ENCODE measurements at places on chromosomes 7 and 10.

DNA sequence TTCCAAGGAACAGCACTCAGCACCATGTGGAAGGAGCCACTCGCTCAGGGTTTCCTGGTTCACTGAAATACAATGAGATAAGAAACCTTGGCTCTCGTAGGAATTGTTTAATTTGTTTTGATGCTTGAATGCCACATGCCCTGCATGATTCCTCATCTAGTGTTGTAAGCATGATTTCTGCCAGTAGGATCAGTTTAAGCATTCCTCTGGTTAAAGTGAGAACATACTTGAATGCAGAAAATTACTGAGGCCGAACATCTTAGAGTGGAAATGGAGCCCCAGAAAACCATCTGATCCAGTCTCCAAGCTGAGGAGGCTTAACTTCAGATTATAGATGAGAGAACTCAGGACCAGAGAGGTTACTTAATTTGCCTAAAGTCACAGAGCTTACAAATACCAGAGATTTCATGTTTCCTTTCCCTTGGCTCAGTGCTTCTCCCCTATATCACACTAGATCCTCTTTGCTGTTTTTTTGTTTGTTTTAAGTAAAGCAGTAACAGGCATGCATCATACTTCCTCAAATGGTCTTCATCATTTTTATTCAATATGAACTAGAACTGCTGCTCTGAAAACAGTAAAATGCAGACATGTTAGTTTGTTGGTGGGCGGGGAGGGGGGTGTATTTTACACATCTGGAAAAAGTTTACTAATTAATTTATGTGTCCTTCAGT lies 125.1 kb downstream of the ADAM12 start:
- no peak for DNase-seq

- no peak for DNase-seq
Observed at GRCh38 chr7:376306-377079, 86.5 kb downstream of the FOXL3 start.

GRCh38 chr7:142401951-142402350 lies 144.1 kb upstream of the PRSS58 start:
- no peak for DNase-seq

DNA sequence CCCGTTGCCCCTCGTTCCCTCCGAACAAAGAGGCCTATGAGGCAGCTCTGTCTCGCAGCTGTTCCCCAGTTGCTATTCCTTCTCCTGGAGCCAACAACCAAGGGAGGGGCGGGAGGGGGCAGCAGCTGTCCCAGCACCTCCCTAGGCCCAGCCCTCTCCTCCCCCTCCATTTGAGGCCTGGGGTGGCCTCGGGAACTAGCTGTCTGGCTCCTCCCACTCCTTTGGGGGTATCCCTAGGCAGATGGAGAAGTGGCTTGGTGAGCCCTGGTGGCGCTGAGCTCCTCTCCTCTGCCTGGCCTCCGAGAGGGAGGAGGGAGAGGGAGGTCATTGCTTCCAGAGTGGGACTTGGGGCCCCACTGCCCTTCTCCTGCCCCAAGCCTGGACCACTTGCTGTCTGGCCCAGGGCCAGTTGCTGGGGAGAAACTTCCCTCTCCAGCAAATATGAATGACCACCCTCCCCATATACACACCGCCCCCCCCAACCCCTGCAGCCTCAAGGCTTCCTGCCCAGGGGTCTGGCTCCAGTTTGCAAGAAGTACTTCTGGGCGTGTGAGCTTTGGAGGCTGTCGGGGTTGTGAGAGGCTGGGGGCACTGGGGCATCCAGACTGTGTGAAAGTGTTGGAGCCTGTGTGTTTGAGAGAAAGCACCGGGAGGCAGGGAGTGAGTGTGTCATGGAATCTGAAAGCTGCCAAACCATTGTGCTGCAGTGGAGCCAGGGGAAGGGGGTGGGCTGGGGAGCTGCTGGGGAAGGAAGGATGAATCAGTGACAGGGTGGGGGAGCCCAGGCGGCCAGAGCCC lies 3.1 kb downstream of the FLNC start:
- DNase-seq: no peak

DNA sequence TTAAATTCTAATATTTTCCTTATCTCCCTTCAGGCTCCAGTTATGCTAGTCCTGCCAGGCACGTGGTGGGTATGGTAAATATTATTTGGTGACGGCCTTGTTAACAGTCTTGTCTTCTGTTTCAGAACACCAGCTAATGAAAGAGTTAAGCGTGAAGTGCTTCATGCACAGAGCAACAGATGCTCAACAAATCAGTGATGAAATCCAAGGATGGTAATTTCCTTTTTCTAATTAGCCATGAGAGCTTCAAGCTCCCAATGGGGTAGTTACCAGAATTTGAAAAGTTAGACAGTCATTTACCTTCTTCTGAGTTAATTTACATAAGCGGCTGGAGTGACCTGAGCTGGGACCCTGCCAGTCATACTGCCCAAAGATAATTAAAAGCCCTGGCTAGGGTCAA lies 1.9 kb upstream of the OTUD1 start:
- DNase-seq: no peak

DNA sequence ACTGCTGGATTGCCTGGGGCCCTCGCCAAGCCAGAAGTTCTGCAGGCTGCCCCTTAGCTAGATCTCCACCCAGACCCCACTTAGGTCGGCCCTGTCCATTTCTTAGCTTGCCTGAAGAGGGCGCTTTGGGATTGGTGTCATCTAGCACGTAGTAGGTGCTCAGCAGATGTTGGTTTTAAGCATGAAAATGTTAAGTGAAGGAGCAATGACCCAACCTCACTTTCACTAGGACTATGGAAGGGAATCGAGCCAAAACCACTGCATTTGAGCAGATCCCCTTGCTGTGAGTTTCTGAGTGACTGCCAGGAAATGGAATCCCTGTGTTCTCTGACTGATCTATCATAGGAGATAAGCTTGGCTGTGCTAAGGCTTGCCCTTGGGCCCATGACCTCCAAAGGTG lies 131.7 kb upstream of the EEPD1 start:
- peak; percentile 35 for DNase-seq

GRCh38 chr7:2405201-2405600 lies 1.8 kb downstream of the CHST12 start:
- no peak for DNase-seq

GRCh38 chr10:126433351-126433750 lies 45.1 kb upstream of the ADAM12 start:
- DNase-seq: no peak
